ENCODE measurements at places on chromosomes 12 and 14. TPM values are rescaled to one million over a fixed set of nuclear protein-coding genes. Genes with fewer than 3 reads are reported as not detected.

CCDC60 gene
- not detected for total RNA-seq

GALC gene
- 19.4 TPM for total RNA-seq

PMCH gene
- total RNA-seq, result not detected

LALBA gene
- not detected for total RNA-seq

LGR5 gene
- not detected for total RNA-seq

PPP1CC gene
- 232 TPM for total RNA-seq

NYNRIN gene
- 7.5 TPM for total RNA-seq

CBLN3 gene
- total RNA-seq, result 0.54 TPM

ESPL1 gene
- total RNA-seq, result 0.34 TPM

DNA sequence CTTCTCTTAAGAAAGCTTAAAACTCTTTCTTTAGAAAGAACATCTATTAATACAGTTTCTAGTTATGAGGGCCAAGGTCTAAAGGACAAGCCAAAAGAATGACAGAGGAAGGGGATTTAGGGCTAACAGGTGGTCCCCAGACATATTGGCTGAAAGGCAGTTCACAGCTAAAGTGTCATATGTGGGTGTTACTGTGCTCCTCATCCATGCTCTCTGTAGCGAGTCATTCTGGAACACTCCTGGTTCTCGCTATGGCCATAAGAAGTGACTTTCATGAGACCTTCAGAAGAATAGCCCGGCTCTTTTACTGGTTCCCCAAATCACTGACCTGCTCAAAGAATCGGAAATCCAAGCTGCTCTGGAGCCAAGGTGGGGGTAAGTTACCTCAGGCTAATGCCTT, 55.0 kb downstream of the TBK1 start:
- no peak for DNase-seq
- no peaks in the 10 kb centered on the region for H3K27me3 ChIP-seq
- H3K4me3 ChIP-seq, result no peak overlapping the region
- H3K36me3 ChIP-seq, result peaks cover 8% of the 10 kb centered on the region
- H3K27ac ChIP-seq, result no peak overlapping the region

GRCh38 chr12:119885549-119885948, 8.4 kb upstream of the CIT start:
- no peak overlapping the region for H3K4me3 ChIP-seq
- H3K4me1 ChIP-seq, result no peaks in the 10 kb centered on the region
- no peaks in the 10 kb centered on the region for H3K36me3 ChIP-seq
- no peak overlapping the region for H3K27ac ChIP-seq

DNA sequence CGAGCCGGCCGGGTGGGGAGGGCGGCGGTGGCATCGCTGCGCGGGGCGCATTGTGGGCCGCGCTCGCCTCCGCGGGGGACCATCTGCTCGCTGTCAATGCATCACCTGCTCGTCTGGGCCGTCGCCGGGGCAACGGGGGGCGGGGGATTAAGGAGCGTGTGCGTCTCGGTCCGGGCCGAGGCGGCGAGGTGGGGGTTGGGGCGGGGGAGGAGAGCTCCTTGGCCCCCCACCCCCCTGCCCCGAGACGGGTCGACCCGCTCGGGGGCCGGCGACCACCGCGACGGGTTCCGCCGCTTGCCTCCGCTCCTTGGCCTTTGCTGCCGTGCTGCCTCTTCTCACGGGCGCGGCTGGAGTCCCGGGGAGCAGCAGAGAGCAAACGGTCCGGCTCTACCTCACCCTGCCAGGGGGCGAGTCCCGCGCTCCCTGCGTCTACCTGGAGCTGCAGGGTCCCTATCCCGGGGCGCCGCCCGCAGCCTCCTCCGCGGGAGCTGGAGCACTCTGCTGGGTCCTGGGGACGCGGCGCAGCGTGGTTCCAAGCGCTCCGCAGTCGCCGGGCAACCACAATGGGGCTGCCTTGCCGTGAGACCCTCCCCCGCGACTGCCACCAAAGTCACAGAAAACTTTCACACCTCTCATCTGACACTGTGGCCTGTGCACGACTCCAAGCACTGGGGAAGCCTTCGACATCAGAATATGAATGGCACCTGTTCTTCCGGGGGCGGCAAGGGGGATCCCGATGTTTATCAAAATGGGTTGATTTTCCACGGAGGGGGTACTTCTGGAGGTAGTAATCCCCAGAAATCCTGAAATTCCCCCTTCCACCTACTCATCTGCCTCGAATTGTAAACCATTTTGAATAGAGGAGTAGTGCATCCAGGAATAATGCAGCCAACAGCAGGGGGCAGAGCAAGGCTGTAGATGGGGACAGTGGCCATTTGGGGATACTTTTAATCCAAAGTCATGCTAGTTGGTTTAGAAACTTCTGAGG, at the start of gene C12orf42:
Gene C12orf42, minus strand, starts transcription at position 500 of the 988 bp plus-strand sequence. CDS start 17,542 bp downstream, outside the sequence.
- peak within 1 kb of the TSS; percentile 40 for H3K4me3 ChIP-seq
- DNase-seq, result no peak
- no peaks in the 10 kb centered on the region for H3K36me3 ChIP-seq
- no peaks in the 10 kb centered on the region for H3K4me1 ChIP-seq

DNA sequence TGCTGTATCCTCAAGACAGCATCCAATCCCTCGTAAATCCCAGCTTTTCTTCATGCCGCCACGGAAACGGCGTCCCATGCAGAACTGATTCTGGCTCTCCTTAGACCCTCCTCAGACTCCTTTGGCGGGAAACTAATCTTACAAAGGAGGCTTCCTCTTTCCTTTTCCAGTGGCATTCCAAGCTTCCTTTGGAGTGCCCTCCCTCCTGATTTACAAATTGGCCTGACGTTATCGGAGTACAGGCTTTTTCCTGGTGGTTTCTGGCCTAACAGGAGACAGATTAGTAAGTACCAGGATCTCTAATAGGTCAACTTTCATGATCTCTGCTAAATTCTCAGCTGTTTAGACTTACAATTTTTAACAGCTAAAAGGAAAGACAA, 1.3 kb upstream of the ZDHHC17 start:
- H3K36me3 ChIP-seq, result no peaks in the 10 kb centered on the region
- no peaks in the 10 kb centered on the region for H3K27me3 ChIP-seq
- H3K27ac ChIP-seq, result peak overlapping the region; percentile 99
- H3K4me3 ChIP-seq, result peak overlapping the region; percentile 75
- H3K4me1 ChIP-seq, result no peaks in the 10 kb centered on the region

GRCh38 chr14:70045844-70046535, 142.8 kb downstream of the SLC8A3 start:
- DNase-seq, result peak; percentile 37
- no peak overlapping the region for H3K4me3 ChIP-seq
- H3K4me1 ChIP-seq, result no peaks in the 10 kb centered on the region
- peaks cover 9% of the 10 kb centered on the region for H3K27me3 ChIP-seq

GRCh38 chr12:115817389-115817788, 460.1 kb downstream of the MED13L start:
- no peaks in the 10 kb centered on the region for H3K4me1 ChIP-seq
- no peak overlapping the region for H3K27ac ChIP-seq
- H3K27me3 ChIP-seq, result peaks cover 5% of the 10 kb centered on the region
- no peak for DNase-seq

DNA sequence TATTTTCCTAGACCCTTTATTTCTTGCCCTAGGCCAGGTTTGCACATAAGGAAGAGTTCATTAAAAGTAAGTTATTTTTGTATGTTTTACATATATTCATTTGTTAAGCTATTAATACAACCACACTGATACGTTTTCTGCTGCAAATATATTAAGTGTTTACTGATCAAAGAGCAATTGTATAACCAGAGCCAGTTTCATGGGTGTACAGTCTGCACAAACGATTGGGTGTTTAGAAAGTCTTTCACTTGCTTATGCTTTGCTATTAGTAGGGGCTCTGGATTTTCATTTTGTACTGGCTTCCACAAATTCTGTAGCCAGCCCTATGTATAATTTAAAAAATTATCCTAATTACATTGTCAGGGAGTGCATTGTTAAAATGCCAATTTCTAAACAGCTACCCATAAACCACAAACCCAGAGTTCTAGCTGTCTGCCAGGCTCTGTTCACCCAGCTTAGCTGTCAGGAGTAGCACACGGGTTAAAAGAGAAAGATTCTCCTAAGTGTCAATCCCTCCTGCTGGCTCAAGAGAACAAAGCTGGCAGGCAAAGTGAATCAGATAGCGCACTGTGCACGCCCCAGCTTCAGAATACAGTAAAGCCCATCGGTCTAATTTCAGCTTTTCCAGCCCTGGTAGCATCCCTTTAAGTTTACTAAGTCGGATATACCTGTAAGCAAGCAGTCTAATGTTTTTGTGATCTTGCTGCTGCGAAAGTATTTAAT, 151.0 kb upstream of the LMO3 start:
- H3K36me3 ChIP-seq, result no peaks in the 10 kb centered on the region
- DNase-seq, result no peak
- H3K4me1 ChIP-seq, result no peaks in the 10 kb centered on the region
- no peak overlapping the region for H3K4me3 ChIP-seq

DNA sequence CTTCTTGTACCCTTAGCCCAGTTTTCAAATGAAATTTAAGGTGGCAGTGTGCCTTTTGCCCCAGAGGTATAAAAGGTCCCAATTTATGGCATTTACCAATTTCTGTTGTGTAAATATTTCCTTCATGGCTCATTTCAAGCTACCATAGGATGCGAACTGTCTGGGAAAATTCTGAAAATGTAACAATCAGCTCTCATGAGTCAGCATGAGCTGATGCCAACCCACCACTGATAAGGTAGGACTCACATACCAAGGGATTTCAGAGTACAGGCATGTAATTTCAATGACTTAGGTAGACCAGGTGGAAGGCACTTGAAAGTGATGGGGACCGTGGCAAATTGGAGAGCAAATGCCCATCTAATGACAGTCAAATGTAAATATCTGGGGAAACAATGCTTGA, 169.5 kb downstream of the TTC8 start:
- no peak overlapping the region for H3K4me3 ChIP-seq
- no peaks in the 10 kb centered on the region for H3K4me1 ChIP-seq
- no peak for DNase-seq
- no peaks in the 10 kb centered on the region for H3K27me3 ChIP-seq
- no peaks in the 10 kb centered on the region for H3K36me3 ChIP-seq
- H3K27ac ChIP-seq, result no peak overlapping the region

DNA sequence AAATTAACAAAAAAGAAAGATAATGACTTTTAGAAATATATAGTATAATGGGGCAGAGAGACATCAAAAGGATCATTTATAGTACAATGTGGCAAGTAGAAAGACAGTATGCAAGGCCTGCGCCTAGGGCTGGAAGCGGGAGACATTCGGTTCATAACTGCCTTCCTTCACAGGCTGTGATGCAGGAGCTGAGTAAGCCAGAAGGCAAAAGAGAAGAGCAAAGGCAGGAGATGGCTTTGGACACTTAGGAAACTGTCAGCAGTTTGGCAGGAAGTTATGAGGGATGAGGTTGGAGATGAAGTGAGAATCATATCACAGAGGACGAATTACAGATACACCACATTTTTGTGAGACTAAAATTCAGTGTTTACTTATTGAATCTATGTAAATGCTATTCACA, 97.8 kb downstream of the EPS8 start:
- no peak overlapping the region for H3K4me3 ChIP-seq
- no peak overlapping the region for H3K27ac ChIP-seq
- no peaks in the 10 kb centered on the region for H3K4me1 ChIP-seq
- H3K36me3 ChIP-seq, result no peaks in the 10 kb centered on the region

DNA sequence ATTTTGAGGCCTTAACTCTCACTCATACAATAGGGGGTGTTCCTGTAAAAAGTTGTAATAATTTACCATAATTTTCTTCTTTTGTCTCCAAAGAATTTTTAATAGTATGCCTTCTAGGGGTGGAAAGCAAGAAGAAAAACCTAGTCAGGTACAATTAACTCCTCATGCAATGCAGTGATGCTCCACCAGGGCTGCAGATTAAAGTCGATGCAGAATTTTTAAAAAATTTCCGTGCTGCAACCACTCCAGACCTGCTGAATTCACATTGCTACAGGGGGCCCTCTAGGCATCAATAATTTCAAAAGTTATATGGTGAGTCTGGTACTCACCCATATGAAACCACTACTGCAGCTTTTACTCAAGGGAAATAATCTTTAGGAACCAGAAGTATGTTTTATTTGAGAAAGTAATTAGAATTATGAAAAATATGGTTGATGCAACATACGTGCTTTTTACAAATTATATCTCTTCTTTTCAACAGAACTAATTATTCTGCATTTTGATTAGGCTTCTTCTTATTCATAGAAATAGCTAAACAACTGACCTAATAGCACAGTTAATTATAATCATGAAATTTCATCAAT, 353.2 kb downstream of the BCAT1 start:
- no peaks in the 10 kb centered on the region for H3K36me3 ChIP-seq
- H3K4me3 ChIP-seq, result no peak overlapping the region
- H3K4me1 ChIP-seq, result no peaks in the 10 kb centered on the region
- no peak overlapping the region for H3K27ac ChIP-seq
- no peaks in the 10 kb centered on the region for H3K27me3 ChIP-seq

- DNase-seq, result no peak
- H3K4me1 ChIP-seq, result no peaks in the 10 kb centered on the region
- no peak overlapping the region for H3K4me3 ChIP-seq
- no peaks in the 10 kb centered on the region for H3K36me3 ChIP-seq
Measured at GRCh38 chr12:56804169-56804568, 41.0 kb downstream of the HSD17B6 start.

DNA sequence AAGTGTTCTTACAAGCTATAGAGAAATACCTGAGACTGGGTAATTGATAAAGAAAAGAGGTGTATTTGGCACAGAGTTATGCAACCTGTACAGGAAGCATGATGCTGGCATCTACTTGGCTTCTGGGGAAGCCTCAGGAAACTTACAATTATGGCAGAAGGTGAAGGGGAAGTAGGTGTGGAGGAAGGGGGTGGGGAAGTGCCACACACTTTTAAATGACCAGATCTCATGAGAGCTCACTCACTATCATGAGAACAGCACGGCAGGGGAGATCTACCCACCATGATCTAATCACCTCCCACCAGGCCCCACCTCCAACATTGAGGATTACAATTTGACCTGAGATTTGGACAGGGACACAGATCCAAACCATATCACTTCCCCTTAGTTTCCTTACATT, 32.8 kb downstream of the TSHR start:
- no peak overlapping the region for H3K4me3 ChIP-seq
- no peaks in the 10 kb centered on the region for H3K27me3 ChIP-seq
- H3K27ac ChIP-seq, result no peak overlapping the region
- no peaks in the 10 kb centered on the region for H3K36me3 ChIP-seq
- H3K4me1 ChIP-seq, result no peaks in the 10 kb centered on the region

DNA sequence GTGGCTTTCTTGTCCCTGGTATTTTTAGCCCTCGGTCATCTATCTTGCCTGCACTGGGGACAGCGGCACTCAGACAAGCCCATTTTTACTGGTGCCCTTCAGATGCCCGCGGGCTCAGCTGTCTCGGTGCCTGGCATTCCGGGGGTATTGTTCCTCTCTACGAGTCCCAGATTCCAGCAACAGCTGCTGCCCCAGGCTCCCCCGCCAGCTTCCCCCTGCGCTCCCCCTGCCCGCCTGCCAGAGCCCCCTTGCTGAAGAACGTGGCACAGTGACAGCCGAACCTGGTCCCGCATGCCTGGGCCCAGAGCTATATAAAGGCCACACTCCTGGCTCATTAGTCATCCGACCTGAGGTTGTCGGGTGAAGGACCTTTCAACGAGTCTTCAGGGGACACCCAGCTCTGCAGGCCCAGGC, 10.9 kb upstream of the MYL2 start:
- H3K27ac ChIP-seq, result peak overlapping the region; percentile 74
- H3K4me3 ChIP-seq, result no peak overlapping the region
- peaks cover 2% of the 10 kb centered on the region for H3K4me1 ChIP-seq
- H3K36me3 ChIP-seq, result no peaks in the 10 kb centered on the region
- peak; percentile 82 for DNase-seq
- no peaks in the 10 kb centered on the region for H3K27me3 ChIP-seq

GRCh38 chr12:26939192-26939832, 1.0 kb downstream of the FGFR1OP2 start:
- no peaks in the 10 kb centered on the region for H3K27me3 ChIP-seq
- peak overlapping the region; percentile 82 for H3K4me3 ChIP-seq
- no peak for DNase-seq
- H3K36me3 ChIP-seq, result no peaks in the 10 kb centered on the region

Data from heart right ventricle (tissue), 16 donors.